ENCODE measurements at places on chromosomes 6 and 20.

- DNase-seq, result peak; percentile 14
Observed at GRCh38 chr6:83707829-83708545, 914 bp downstream of the SNAP91 start.

DNA sequence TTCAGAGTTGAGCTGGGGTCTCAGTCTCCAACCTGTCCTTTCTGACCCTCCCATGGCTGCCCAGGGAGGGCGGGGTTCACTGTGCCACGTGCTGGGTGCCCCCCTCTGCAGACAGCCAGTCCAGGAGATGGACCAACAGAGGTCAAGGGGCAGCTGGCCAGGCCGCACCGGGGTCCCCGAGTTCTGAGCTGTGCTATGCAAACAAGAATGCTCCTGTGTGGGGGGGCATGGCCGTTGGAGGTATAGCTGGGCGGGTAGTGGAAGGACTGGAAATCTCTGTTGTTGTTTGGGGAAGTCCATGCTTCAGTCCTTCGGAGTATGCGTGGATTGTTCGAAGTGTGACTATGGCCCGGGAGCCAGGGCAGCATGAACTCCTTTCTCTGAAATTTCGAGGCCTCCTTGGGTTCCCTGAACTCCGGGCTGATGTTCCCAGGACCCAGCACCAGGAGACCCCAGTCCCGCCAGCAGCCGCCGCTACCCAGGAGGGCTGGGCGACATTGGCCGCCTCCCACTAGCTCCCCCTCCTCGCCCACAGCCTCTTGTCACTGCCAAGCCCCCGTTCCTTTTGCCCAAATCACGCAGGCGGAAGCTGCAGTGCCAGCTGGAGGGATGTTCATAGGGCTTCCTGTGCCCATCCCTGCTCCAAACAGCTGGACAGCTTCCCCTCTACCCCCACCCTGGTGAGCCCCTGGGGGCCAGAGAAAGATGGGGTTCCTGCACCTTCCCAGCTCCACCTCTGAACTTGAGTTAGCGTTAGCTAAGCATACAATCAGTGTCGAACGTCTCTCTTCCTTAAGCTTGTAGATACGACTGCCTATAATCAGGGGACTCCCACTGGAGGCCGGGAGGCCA lies 126.6 kb downstream of the TAF4 start:
- DNase-seq, result no peak

GRCh38 chr6:148502773-148503135 lies 160.1 kb downstream of the SASH1 start:
- DNase-seq, result no peak

- no peak for DNase-seq
Observed at GRCh38 chr20:20549704-20550103, 162.7 kb downstream of the RALGAPA2 start.

DNA sequence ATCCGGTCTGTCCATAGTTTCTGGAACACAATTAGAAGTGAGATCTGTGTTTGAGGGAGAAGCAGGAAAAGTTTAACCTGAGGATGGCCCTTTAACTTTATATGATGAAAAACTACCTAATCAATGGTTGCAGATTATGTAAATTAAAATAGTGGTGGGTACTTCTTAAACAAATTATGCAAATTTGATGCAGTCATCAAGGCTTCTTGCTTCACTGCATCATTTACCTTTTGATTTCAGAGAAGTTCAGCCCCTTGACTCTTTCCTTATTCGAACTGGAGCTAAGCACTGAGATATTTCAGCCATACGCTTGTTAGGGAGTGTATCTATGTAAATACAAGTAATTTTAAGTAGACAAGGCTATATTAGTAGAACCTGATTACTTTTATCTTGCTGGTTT lies 73.8 kb downstream of the JARID2 start:
- no peak for DNase-seq

DNA sequence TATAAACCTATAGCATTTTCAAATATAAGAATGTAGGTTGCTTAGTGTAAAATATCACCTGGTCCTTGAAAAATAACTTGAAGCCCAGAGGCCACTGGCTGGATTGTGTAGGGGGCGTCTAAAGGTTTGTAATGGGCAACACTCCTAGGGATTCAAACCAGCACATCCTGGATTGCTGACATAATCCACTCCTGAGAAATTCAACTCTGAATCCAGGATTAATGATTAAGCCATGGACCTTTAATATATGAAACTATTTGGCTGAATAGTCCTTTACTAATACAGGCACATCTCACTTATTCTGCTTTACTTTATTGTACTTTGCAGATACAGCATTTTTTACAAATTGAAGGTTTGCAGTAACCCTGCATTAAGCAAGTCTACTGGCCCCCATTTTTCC lies 160.8 kb downstream of the UBE3D start:
- no peak for DNase-seq

GRCh38 chr20:9200620-9201019 lies 131.7 kb downstream of the PLCB4 start:
- no peak for DNase-seq

DNA sequence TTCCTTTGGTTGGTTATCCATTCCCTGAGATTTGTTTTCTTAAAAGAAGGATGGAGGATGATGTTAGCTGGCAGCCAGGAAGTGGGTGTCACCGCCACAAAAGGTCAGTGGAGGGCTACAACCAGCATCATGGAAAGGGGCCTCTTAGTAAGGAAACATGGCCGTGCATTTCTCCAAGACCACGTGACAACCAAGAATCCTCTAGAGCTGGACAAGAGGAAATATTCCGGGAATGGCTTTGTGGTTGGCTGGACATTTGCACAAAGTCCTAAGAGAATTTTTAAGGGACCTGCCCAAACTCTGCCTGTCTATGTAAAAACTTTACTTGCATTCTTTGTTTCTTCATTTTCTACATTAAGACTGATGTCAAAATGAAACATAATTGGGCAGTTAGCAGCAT lies 399.9 kb upstream of the MARCKS start:
- no peak for DNase-seq

DNA sequence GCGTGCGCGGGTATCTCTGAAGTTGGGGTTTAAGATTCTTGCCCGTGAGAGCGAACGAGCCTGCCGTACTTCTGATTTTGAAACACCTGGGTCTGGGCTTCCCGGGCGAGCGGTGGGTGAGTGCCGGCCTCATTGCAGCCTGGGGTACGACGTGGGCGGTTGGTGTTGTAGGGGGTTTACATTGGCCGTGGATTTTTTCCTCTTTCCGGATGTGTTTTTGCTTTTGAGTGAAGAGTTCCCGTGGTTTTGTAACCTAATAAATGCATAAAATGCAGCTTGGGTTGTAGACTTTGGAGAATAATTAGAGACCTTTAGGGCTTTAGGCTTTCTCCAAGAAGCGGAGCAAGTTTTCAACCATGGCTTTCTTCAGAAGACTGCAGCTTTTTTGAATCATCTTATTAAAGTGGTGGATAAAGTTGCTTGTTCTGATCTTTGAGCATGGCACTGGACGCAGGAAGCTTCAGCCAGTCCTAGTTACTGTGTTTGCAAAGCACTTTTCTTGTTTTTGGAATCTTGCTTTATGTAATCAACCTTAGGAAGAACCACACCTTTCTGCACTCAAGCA lies 314 bp downstream of the FARS2 start:
- no peak for DNase-seq

GRCh38 chr20:18188434-18188833 lies 50.8 kb downstream of the KAT14 start:
- no peak for DNase-seq

- DNase-seq, result no peak
Observed at GRCh38 chr6:41625442-41625841, 12.8 kb upstream of the MDFI start.

DNA sequence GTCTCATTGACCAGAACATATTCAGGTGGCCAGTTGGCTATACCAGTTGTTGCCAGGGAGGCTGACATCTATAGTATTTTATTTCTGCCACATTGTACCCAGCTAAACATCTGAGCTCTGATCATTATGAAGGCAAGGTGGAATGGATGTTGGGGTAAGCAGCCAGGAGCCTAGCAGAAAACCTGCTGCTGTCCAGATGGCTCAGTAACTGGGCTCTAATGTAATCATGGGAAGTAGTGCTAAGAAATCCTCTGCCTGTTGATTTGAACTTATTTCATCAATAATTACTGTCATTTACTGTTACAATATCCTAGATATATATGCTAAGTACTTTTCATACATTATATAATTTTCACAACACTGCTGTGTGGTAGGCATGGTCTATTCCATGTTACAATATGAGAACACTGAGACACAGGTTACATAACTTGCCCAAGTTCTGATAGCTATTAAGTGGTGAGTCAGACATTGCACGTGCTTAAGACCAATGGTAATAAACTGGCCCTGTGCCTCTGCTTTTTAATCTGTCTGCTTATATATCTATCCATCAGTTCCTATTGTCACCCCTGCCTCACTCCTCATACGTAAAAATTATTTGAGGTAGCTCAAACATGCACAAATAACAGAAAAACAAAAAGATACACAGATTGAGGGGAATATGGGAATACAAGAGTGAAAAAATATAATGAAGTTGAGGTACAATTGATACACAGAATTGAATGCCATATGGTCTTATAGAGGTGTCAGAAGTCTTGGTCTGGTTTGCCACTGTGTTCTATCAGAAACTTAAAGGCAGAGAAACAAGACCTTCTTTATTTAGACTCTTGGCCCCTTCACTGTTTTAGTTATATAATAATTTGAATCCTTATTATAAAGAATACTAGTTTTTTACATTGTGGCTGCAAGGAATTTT lies 25.2 kb downstream of the TBPL1 start:
- no peak for DNase-seq

DNA sequence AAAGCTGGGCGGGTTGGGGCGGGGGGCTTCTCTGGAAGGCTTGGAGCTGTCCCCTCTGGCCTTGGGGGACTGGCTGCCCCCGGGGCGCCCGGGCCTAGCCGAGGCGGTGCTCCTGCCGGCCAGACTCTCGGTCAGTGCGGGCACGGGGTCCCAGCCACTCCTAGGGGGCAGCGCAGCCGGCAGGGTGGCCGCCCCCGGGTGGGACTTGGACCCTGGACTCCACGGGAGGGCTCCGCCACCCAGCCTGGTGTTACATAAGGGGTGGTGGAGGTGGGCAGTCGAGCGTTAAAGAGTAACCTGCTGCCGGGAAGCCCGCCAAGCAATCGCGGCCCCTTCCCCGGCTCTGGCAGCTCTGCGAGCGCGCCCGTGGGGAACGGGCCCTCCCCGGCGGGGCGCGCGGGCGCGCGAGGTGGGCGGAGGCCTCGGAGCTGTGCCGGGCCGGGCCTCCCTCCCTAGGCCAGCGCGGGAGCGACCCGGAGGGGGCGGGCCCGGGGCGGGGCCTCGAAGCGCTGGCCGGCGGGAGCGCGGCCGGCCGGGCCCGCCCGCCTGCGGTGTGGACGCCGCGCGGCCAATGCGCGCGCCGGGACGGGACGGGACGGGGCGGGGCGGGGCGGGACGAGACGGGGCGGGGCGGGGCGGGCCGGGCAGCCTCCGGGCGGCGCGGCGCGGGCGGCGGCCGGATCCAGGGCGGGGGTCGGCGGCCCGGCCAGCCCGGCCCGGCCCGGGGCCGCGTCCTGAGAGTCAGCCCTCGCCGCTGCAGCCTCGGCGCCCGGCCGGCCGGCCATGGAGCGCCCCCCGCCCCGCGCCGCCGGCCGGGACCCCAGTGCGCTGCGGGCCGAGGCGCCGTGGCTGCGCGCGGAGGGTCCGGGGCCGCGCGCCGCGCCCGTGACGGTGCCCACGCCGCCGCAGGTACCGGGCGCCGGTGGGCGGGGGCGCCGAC lies at the start of gene SLC2A4RG:
TSS of gene SLC2A4RG (plus strand) at position 647 of the 940 bp plus-strand sequence. CDS start at position 784, 137 bp downstream.
- peak; percentile 79 for DNase-seq

GRCh38 chr20:37319151-37319671 lies 26.7 kb upstream of the SRC start:
- DNase-seq, result peak; percentile 43

DNA sequence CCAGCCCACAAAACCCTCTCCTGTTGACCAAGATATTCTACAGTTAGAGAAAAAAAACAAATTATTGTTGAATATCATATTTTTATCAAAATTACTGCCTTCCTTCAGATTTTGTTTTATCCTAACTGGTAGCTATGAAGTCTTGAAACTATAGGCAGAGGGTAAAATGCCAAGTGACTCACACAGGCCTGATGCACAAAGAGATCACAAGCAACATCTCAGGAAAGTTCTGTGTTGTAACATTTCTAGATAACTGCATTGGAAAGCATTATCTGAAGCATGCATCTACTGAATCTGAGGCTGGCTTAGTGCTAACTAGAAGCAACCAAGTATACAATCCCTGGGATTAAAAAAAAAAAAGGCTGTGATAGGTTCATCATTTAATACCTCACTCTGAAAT lies 134.2 kb downstream of the PKHD1 start:
- DNase-seq, result no peak

GRCh38 chr6:150684714-150685459 lies 85.2 kb downstream of the PLEKHG1 start:
- DNase-seq, result no peak

All from neuronal stem cell (in vitro differentiated cells).